ENCODE measurements at places on chromosomes 13 and 19. TPM values are rescaled to one million over a fixed set of nuclear protein-coding genes. Genes with fewer than 3 reads are reported as not detected.

The KLHL1 gene
- total RNA-seq, result not detected

The DACH1 gene
- total RNA-seq, result 1.5 TPM

The SLC1A6 gene
- not detected for total RNA-seq

The NAPSA gene
- total RNA-seq, result 0.17 TPM

The RUBCNL gene
- 3.6 TPM for total RNA-seq

The FLT3LG gene
- total RNA-seq, result 9.6 TPM

The EID2 gene
- total RNA-seq, result 16.2 TPM

The ZNF560 gene
- not detected for total RNA-seq

The SLAIN1 gene
- 7.1 TPM for total RNA-seq

The PALM gene
- 48.2 TPM for total RNA-seq

Measured in esophagus muscularis mucosa (tissue), 4 donors.